Parietal lobe (tissue), 2 donors: ENCODE measurements at places on chromosomes 6 and 20. TPM values are rescaled to one million over a fixed set of nuclear protein-coding genes. Genes with fewer than 3 reads are reported as not detected.

Gene WASF1
- total RNA-seq: 144 TPM

Gene KPNA5
- total RNA-seq: 34.4 TPM

Gene HLA-DOB
- not detected for total RNA-seq

Gene SNX3
- total RNA-seq: 93.9 TPM

Gene MYB
- total RNA-seq: 5.6 TPM

Gene KCNK5
- total RNA-seq: not detected

Gene SLC32A1
- total RNA-seq: 7.2 TPM

Gene ISM1
- total RNA-seq: 0.63 TPM

Gene C4A
- total RNA-seq: 20.7 TPM
